GM06990 (cell line): ENCODE measurements at places on chromosomes 12 and 14.

- DNase-seq = no peak
Measured at GRCh38 chr12:78392918-78393317, 471.7 kb upstream of the SYT1 start.

DNA sequence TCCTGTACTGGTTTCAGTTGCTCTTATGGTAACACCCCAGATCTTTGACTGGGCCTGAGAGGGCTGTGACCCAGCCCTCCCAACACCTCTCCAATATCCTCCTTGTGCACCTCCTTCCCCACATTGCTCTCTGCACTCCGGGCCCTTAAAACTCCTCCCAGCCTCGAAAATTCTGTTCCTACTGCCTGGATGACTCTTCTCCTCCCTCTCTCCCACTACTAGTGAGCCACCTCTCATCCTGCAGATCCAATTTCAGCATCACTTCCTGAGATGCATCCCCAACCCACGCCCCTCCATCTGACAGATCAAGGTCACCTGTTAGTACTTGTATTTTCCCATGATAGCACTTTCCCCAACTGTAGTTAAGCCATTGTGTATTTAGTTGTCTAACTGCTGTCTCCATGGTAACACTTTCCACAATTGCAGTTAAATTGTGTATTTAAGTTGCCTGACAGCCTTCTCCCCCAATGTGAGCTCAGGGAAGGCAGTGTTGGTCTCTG is 11.5 kb upstream of the NT5DC3 start:
- DNase-seq = no peak

DNA sequence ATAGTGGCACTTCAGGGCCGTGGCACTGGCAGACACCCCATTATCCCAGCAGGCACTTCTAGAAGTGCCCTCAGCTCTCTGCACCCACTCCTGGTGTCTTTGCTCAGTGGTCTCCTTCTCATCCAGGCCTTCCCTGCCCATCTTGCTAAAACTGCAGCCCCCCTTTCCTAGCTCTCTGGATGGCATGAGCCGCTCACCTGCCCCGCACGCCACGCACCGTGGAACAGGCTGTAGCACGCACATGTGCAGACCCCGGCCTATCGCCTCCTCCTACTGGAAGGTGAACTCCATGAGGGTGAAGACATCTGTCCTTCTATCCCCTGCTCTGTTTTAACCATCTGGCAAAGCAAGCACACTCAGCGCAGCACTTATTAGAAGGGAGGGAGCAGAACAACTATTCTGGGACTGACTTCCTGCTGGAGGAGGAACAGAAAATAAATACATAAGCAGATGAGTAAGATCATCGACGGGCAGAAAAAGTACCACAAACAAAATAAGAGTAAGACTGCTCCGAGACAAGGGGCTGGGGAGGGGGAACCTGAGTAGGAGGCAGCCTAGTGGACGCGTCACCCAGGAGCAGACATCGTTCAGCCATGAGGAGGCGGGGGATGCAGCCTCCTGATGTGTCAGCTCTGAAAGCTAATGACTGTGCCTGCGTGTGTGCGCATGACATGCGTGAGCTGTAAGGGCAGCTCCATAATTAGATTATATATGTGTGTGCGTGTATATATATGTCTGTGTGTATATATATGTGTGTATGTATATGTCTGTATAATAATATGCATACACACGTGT is 7.8 kb upstream of the FZD10 start:
- DNase-seq = no peak

DNA sequence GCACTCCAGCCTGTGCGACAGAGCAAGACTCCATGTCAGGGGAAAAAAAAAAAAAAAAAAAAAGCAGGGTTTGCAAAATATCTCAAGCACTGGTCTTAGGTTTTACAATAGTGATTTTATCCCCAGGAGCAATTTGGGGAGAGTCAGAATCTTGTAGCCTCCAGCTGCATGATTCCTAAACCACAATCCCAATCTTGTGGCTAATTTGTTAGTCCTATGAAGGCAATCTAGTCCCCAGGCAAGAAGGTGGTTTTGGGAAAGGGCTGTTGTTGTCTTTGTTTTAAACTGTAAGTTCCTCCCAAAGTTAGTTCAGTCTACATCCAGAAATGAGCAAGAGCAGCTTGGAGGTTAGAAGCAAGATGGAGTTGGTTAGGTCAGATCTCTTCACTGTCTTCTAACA is 135.7 kb downstream of the PLXNC1 start:
- DNase-seq = no peak

- peak; percentile 29 for DNase-seq
Measured at GRCh38 chr12:10140001-10140400, 10.0 kb upstream of the CLEC7A start.

DNA sequence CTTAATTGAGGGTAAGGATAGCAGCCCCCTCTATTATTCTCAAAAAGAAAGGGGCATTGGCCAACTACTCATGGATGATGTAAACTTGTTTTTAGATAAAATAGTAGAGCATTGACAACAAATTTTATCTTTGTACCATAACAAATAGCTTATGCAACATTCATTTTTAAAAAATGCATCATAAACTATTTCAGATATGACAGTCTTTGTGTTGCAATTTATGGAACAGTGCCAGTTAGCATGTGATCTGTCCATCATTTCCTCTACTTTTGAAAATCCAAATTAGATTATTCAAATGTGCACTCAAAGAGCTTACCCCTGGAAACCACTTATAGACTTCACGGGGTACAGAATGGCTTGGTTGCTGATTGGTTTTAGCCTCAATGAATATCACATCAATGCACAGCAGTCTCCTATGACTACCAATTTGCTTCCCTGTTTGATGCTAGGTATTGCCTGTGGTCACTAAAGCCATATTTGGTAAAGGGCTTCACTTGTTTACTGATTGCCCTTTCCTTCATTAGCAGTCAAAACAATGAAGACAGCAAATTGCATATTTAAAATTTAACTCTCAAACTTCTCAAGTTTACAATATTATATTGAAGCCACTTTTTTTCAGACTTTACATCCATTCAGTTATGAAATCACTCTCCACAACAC is 274.9 kb upstream of the MGAT4C start:
- DNase-seq = no peak

- DNase-seq = no peak
Measured at GRCh38 chr12:118193958-118194357, 58.0 kb downstream of the PEBP1 start.

GRCh38 chr12:53560351-53560750 is 53.1 kb upstream of the NPFF start:
- DNase-seq = no peak
